Neuronal stem cell (in vitro differentiated cells): ENCODE measurements at places on chromosomes 7 and 10.

- no peak for DNase-seq
These were observed 10.7 kb upstream of the DPYSL4 start for GRCh38 chr10:132175907-132176581.

DNA sequence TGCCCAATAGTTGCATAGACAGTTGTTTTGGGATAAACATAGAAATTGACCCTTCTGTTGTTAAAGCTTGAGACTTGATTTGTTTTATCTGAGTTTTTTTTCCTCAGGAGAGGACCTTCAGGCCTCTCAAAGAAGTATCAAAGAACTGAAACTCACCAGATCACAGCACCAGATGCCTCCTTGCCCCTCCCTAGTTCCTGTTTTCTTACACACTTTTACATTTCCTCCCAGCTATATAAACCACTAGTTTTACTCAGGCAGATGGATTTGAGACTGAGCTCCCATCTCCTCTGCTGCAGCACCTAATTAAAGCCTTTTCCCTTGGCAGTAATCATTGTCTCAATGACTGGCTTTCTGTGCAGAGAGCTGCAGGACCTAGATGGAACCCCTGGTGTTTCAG lies 150.6 kb upstream of the NRG3 start:
- DNase-seq: no peak

DNA sequence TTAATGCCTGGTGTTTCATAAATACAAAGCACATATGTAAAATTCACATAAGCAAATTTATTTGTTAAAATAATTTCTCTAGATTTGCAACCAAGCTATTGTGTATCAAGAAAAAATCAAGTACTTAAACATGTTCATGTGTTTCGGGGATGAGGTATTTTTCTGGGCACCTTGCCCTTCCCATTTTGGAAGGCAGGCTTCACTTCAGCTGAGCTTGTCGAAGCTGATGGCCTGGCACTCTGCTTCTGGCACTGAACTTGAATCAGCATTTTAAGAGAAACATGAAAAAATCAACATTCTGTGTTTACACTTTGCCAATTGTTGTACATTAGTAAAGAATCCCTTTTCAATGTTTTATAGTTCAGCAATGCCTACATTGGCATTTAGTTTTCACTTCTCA lies 179.1 kb upstream of the STEAP4 start:
- DNase-seq: no peak

DNA sequence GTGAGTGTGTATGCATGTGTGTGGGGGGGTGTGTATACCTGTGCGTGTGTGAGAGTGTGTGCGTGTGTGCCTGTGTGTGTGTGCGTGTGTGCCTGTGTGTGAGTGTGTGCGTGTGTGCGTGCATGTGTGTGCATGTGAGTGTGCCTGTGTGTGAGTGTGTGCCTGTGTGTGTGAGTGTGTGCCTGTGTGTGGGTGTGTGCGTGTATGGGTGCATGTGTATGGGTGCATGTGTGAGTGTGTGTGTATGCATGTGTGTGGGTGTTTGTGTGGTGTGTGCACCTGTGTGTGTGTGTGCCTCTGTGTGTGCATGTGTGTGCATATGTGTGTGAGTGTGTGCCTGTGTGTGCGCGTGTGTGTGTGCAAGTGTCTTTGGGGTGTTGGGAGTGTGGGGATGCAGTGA lies 6.4 kb downstream of the ANTXRL start:
- DNase-seq: no peak

DNA sequence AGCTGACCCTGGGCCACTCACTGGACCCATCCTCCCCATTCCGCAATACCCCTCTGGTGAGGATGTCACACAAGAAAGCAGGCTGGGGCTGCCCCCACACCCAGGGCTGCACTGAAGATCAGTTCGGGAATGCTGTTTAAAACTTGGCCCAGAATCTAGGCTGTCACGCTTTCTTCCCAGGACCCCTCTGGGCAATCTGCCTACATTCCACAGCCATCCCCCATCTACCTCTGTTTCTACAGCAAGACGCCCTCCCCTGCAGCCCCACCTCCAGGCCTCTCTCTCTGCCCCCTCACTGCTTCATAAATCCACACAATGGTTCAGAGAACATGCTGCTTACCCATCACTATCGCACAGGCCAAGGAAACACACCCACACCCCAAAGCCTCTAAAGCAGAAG lies 36.1 kb downstream of the XPNPEP1 start:
- DNase-seq: no peak
